ENCODE measurements at places on chromosomes 7 and 10.

DNA sequence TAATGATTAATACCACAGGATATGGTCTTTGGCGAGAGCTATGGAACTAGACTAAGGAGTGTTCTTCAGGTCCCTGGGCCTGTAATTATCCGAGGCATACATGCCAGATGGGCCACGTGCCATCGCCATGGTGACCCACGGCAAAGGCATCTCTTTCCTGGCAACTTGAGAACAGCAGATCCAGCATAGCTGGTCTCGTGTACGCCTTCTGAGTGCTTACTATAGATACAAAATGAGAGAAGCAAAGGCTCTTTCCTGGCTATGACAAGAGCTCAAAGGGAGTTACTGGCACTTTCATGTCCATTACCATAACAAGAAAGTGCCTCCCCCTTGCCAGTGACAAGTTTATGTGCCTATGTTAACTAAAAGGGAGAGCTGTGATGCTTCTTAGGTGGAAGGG, 26.0 kb upstream of the GLI3 start:
- DNase-seq = peak; percentile 52

- DNase-seq = no peak
Observed at GRCh38 chr10:42177077-42177792, 461.1 kb downstream of the ZNF33B start.

- DNase-seq = no peak
Observed at GRCh38 chr7:55794527-55794926, 68.0 kb downstream of the SEPTIN14 start.

- DNase-seq = no peak
Observed at GRCh38 chr7:64993901-64994300, 3.1 kb upstream of the ZNF117 start.

- DNase-seq = no peak
Observed at GRCh38 chr7:57868771-57869483, 418.9 kb downstream of the ZNF716 start.

GRCh38 chr7:157439149-157439548, 102.3 kb downstream of the DNAJB6 start:
- DNase-seq = no peak

GRCh38 chr7:116741625-116742316, 69.8 kb downstream of the MET start:
- DNase-seq = peak; percentile 7

- DNase-seq = no peak
Observed at GRCh38 chr7:44275146-44275545, 50.2 kb downstream of the CAMK2B start.

- DNase-seq = no peak
Observed at GRCh38 chr7:95906851-95907250, 134.5 kb downstream of the DYNC1I1 start.

DNA sequence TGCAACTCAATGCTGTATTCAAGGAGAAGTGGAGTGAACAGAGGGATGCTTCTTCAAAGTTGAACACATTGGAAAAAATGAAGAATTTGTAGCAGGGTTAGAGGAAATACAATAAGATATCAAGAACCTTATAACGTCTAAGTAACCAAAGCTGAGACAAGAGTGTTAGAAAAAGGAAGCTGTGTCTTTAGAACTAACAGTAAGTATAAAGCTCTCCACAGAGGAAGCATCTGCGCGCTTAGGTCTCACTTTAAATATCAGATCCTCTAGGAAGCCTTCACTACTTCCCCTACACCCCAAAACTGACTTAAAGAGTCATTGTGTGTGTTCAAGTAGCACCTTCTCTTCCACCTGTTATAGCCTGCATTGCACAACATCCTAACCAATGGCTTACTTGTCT, 43.0 kb downstream of the CH25H start:
- DNase-seq = no peak

DNA sequence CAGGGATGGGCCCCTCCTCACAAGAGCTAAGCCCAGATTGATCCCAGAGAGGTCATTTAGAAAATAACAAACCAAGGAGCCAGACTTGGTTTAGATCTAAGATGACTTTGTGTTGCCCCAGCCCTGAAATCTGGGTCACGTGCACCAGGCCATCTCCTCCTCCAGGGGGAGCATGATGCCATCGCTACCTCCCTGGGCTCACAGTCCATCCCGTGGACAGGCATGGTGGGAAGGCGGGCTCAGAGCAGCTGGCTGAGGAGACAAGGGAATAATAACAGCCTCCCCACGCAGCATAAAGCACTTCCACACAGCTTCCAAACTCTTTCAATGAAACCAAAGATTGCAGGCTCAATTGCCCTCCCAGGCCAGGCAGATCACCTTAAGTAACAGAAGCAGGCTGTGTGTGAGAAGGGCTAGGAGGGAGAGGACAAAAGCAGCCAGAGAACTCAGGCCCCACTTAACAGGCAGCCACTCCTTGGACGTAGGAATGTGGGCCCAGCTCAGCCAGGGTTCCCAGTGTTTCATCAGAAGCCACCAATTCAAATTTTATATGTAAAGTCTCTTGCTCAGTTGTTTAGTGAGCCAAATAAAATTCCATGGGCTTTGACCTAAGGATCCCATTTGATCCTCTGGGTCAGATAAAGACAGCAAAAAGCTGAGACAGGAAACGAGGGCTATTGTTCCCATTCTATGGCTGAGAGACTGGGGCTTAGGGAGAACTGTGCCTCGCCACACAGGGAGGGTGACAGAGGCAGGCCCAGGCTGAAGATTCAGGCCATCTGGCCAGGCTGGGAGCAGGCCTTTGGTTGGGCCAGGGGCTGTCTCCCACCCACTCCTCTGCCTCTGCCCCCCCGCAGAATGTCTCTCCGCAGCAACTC, 100.2 kb downstream of the COL13A1 start:
- DNase-seq = no peak

- DNase-seq = no peak
Observed at GRCh38 chr10:89552213-89552612, 16.8 kb upstream of the SLC16A12 start.

DNA sequence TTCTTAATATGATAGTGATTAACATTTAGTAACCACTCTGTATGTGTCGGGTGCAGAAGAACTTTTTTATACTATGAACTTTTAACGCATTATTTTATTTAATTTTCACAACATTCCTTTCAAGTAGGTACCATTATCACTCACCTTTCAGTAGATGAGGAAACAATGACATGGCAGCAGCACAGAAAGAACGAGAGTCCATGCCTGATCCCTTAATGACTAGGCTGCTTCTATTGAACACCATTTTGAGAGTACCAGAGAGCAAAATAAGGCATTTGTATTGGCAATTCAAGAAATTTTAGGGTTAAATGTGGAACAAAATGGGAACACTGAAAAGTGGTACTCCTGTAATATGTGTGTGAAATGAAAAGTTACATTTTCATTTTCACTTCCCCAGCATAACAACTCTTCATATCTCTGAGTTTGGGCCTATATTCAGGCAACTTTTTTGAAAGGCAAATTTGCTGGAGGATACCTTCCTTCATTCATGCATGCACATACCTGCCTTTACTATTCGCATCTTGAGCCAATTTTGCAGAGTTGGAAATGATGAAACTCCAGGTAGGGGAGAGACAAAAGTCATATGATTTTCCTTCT, 12.8 kb downstream of the LRRN3 start:
- DNase-seq = no peak

DNA sequence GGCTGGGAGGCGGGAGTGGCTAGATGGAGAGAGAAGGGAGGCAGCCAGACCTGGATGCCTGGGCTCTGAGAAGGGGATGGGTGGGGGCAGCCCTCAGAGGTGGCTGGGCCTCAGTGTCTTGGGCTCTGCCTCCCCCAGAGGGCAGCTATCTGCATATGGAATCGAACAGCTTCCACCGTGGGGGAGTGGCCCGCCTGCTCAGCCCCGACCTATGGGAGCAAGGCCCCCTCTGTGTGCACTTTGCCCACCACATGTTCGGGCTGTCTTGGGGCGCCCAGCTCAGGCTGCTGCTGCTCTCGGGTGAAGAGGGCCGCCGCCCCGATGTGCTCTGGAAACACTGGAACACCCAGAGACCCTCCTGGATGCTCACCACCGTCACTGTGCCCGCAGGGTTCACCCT, 3.3 kb downstream of the ZAN start:
- no peak for DNase-seq

DNA sequence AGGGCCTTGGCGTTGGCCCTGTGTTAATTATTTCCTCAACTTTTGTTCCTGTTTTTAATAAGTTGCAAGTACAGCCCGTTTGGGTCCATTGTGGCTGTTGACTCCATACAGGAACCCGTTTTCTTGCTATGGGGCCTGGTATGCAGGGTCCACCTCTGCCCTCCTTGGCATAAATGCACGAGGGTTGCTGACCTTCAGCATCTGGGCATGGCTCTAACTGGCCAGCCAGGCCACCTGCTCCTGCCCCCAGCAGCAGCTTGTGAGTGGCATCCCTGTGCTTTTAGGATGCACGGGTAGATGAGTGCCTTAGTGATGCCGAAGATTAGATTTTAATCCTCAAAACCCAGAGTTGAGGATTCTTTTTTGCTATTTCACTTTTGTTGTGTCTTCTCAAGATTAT, 123.2 kb downstream of the GLRX3 start:
- DNase-seq = no peak

DNA sequence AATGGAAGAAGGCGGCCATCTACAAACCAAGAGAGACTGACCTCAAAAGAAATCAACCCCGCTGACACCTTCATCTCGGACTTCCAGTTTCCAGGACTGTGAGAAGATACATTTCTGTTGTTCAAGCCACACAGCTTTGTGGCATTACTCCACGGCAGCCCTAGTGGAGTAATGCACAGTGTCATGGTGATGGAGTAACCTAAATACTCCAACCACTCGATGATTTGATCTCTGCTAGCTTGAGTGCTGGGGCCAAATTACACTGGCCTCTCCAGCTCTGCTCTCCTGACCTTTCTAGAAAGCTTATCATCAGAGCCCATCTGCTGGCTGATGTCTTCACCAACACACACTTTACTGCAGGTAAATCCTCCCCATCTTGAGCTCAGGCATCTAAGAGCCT, 52.2 kb downstream of the GALNT17 start:
- no peak for DNase-seq

DNA sequence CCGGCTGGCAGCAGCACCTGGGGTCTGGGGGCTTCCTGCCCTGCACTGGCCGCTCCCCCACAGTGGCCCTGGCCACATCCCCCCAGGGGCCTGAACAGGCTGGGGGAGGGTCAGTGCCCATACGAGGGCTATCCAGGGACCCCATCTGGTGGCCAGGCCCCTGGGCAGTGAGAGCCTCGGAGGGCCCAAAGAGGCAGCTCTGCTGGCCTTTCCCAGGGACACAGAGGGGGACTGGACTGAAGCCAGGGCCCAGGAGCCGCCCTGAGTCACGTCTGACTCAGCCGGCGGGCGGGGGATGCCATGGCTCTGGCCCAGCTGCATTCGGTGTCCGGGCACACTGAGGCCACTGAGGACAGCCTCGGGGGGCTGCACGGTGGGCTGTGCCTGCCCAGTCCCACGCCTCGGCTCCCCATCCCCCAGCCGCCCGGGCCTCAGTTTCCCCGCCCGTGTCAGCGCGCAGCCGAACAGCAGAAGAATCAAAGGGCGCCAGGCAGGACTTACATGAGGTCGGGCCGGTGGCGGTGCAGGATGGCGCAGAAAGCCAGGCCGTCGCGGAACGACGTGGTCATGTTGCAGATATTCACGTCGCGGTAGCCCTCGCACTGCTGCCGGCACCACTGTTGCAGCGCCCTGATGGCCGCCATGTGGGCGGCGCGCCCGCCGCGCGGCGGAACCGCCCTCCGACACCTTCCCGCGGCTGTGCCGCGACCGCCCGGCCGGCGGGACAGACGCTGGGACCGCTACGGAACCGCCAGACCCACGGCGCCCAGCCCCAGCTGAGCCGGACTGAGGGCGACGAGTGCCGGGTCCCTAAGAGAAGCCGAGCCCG, at the start of gene MICALL2:
MICALL2 (minus strand) TSS at position 788 of the 829 bp plus-strand sequence; CDS start at position 644, 144 bp downstream.
- peak; percentile 81 for DNase-seq

GRCh38 chr7:26449175-26450165, 157.8 kb downstream of the SNX10 start:
- peak; percentile 60 for DNase-seq

- no peak for DNase-seq
Observed at GRCh38 chr7:143511593-143512047, 33.9 kb downstream of the TAS2R41 start.

DNA sequence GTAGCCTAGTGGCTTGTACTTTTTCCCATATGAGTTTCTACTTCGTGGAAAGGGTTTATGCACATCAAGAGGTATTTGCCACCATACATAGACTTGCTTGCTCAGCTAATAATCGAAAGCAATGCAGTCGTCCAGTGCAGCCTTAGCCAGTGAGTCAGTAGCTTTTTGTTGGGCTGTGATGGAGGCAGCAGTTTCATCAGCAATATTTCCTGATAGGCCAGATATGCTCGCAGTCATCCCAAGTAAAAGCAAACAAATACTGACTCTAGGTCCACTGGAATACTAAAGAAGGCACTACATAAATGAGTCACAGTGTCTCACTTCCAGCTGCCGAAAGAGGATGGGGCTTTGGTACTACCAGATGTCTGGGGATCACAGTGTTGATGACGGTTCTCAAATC, 2.1 kb upstream of the BNIP3 start:
- peak; percentile 78 for DNase-seq

GRCh38 chr7:100878013-100878412, 3.1 kb downstream of the SRRT start:
- no peak for DNase-seq

Data from GM04504 (cell line).